Glutamatergic neuron (in vitro differentiated cells): ENCODE measurements at places on chromosomes 4 and X.

- no peak for DNase-seq
These were observed 100.2 kb downstream of the PDLIM5 start for GRCh38 chr4:94551643-94552564.

GRCh38 chrX:11080741-11081305 lies 30.3 kb upstream of the HCCS start:
- DNase-seq = no peak

DNA sequence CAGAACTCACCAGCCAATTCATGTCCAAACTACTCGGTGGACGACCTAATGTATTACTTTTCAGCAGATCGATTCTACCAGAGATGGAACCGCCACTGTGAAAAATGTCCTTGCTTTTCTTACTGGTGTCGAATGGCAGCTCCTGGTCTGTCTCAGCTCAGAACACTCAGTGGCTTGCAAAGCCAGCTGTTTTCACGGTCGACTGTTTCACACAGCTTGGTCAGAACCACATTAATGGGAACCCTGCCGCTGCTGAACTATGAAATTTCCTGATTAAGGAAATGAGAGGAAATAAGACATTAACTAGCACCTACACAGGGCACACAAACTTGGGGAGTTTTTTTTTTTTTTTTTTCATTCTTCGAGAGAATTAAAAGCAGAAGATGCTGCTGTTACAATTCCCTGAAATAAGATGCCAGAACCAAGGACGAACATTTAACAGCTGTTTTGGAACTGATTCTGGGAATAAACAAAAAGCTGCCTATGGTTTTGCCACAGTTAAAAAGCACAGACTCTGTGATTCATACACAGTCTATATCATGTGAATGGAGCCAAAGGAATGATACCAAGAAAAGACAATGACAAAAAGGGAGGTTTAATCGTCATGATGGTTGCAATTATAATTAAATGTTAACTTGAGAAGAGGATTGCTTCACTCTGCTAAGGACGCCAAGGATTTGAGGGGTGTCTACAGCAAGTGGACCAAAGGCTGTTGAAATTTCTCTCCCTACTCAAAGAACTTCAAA lies 31.3 kb downstream of the SUPT20HL2 start:
- no peak for DNase-seq

DNA sequence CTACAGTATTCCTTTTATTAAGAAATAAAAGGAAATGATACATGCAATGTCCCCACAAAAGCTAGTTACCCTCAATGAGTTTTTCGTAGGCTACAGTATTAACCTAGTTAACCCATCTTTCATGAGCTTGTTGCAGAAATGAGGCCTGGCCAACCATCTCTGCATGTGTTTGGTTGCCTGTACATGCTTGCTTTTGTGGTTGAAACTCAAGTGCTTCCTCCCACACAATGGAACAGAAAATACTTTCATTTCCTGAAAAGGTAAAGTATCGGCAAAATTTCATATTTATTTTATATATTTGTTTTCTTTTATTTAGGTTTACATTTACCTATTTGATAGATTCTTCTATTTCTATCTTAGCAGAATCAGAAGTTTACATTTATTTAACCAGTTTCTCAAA lies 214.6 kb upstream of the FAM241A start:
- no peak for DNase-seq

DNA sequence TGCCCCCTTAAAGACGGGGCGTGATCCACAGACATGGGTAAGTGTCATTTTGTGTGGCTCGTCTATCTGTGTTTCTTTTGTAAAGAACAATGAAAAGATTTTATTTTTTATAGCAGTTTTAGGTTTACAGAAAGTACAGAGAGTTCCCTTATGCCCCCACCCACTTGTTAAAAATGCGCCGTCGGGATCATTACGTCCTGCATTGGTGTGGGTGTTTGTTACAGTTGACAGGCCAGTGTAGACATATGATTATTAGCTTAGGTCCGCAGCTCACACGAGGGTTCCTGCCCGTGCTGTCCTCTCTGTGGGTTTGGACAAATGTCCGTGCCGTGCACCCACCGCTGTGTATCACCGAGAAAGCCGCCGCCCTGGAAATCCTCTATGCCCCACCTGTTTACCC lies 50.5 kb downstream of the RGS12 start:
- no peak for DNase-seq

- no peak for DNase-seq
These were observed 161.0 kb upstream of the S100G start for GRCh38 chrX:16488959-16489358.

- no peak for DNase-seq
These were observed 8.4 kb upstream of the FHDC1 start for GRCh38 chr4:152927737-152928136.

DNA sequence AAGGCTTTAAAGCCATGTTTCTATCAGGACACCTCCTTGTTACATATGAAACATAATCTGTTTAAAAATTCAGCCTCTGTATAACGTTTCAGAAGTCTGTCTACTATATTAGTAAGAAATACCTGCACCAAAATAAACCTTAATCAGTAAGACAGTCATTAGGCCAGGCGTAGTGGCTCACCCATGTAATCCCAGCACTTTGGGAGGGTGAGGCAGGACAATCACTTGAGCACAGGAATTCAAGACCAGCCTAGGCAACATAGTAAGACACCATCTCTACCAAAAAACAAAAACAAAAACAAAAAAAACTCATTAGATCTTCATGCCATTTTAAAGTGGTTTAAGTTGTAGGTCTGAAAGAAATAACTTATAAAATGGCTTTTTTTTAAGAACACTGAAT lies 107.5 kb upstream of the STIM2 start:
- DNase-seq = no peak
